D341Med (cell line): ENCODE measurements at places on chromosomes 3 and 15.
A peak's percentile ranks its signal among the peaks of the same experiment; 100 is the strongest.

DNA sequence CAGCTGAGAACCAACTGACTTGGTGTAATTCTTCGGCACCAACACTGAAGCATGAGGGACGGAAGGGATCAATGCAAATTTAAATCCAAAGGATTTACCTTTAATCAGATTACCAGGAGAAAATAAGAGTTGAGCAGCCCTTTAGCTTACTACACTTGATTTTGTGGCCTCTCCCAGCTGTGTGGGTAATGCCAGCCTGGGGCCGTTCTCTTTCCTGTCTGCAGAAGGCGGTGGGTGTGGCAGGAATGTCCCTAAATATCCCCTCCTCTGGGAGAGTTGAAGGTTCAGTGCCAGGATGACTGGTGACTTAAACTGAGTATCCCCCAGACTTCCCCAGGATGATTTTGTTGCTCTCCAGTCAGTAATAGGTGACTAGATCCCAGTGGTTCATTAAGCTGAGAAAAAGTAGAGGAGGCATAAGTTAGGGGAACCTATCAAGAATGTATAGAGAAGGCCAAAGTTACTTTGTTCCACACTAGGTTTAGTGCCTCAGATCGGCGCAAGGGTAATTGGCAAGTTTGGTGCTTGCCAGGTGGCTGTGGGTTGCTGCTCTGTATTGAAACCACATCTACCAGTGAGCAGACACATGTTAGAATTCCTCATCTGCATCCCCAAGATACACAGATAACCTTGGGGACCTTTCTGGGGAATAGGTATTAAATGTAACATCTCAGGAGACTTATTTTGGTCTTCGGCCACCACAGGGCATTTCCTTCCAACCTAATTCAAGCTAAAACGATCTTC, 23.1 kb downstream of the MAPKBP1 start:
- DNase-seq = peak; percentile 82

GRCh38 chr3:149384911-149385321, 7.5 kb upstream of the TM4SF1 start:
- no peak for DNase-seq

GRCh38 chr15:31239409-31239808, 87.2 kb upstream of the KLF13 start:
- DNase-seq = no peak

DNA sequence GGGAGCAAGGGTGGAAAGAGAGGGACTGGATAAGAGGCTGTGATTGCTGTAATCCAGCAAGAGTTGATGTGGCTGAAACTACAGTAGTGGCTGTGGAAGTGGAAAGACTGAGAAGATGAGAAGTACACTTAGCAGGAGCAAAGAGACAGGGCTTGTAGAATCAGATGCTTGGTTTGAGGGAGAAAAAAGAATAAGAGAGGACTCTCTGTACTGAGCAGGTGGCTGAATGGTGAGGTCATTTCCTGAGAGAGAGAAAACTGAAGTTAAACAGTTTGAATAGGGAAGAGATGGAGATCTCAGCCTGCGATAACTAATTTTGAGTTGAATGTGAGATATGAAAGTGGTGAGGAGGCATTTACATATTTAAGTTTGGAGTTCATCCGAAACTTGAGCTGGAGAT, 95.8 kb upstream of the SLC25A36 start:
- no peak for DNase-seq

DNA sequence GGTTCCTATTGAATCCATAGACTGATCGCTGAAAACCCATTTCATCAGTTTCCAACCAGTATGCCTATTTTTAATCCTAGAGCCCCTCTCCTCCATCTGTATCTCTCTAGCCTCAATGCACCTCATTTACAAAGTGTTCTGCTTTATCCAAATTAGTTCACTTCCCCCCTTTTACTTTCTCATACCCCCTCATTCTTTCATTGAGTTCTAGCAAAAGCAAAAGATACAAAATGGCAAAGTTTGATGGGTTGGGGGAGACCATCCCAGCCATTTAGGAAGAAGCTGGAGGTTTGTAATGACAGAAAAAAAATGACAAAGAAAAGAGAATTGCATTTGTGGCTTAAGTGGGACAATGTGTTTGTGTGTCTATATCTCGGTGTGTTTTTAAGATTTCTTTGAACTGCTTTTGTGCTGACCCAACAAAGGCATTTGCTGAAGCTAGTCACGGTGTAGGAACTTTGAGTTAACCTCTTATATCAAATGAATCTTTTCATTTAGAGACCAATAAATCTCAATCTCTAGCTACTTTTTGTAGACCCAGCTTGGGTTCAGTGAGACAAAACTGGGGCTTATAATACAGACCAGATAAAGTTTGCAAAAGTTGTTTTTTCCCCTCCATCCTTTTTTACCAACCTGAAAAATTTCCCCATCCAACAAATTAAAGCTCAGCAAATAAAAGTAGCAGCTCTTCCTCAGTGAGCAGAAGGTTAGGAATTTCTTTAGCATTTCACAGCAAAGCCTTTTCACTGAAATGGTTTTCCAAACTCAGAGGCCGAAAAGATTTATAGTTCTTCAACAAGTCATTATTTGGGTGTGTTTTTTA, 18.7 kb downstream of the NR2F2 start:
- no peak for DNase-seq

DNA sequence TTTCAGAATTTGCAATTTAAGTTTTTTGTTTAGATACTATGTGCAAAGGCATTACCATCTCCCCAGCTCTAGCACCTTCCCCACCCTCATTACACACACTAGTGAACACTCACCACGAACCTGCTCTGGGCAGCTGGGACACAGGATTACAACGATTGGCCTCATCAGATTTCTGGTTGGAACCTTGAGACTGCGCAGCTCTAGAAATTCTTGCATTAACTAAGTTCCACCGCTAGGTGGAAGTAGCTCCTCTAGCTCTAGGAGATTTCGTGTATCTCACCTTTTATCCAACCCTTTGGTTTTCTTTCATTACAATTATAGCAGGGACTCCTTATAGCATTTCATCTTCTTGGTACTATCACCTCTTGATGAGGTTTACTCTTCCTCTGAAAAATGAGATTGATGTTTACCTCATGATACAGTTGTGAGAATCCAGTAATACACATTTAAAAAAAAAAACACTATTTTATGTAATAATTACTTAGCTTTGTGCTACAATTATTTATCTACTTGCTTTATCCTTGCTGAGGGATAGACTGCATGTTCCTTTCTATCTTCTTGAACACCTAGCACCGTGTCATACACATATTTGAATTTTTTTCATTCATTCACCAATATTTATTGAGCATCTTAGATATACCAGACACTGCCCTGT, 28.7 kb upstream of the PLOD2 start:
- peak; percentile 66 for DNase-seq

- DNase-seq = no peak
Measured at GRCh38 chr3:133023362-133023761, 14.8 kb upstream of the TMEM108 start.

DNA sequence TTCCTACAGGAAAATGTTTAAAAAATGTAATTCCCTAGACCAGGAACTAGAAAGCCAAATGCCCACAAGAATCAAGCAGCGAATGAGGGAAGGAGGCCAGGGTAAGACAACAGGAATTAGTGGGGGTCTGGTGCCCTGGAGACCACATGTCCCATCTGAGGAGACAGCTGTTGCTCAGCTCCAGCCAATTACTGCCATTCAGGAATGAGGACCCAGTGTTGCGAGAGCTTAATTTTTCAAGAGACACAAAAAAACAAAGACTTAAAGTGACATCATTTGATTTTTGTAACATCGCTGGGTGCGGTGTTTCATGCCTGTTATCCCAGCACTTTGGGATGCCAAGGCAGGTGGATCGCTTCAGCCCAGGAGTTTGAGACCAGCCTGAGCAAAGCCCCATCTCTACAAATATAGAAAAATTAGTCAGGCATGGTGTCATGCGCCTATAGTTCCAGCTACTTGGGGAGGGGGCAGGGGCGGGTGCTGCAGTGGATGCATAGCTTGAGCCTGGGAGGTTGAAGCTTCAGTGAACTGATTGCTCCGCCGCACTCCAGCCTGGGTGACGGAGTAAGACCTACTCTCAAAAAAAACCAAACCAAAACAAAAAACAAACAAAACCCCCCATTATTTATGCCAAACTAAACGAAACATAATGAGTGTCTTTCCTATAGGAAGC, 52.8 kb upstream of the LRIG1 start:
- DNase-seq = no peak

DNA sequence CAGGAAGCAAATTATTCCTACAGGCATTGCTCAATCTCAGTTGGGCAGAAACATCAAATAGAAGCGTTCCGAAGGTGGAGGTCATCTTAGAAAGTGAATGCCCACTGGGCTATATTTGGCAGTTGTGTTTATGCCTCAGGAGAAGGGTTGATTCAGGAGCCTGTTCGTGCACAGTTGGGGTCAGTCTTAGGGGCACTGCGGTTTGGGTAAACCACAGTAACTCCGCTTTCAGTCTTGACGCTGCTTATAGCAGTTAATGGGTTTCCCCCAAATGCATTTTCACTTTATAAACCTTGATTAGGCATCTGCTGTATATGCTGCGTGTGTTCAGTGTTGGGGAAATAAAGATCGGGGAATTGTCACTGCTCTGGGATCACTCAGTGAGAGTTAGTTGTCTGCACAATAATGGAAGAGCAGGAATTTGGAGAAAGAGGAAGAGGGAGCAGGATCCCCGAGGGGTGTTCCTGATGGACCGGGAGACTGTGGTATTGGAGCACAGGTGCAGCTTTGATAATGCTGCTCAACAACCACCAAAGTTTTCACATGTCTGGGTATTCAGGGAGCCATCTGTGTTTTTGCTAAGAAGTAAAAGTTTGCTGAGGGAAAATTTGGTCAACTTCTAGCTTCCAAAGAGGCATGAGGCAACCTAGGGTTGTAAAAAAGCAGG, 124.3 kb upstream of the EIF1B start:
- no peak for DNase-seq

DNA sequence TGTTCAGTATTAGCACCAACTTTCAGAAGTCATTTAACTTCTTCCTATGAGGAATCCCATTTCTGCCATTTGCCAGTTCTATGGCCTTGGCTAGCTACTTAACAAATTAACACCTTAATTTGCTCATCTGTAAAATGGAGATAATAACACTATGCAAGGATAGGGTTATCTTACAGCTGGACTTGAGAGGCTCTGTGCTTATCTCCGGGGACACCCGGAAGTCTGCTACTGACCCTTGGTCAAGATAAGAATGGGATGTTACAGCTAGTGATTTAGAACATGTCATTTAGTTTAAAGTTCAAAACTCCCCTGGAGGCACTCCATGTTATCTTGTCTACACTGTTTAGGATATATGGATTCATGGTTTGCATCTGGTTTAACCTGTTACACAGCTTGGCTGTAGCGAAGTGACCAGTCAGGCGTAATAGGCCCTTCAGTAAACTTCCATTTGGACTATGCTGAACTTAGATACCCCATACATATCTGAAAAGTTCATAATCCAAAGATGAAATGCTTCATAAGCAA, 156.0 kb upstream of the CD96 start:
- no peak for DNase-seq

GRCh38 chr3:42189001-42189460, 77.0 kb downstream of the CCK start:
- no peak for DNase-seq

DNA sequence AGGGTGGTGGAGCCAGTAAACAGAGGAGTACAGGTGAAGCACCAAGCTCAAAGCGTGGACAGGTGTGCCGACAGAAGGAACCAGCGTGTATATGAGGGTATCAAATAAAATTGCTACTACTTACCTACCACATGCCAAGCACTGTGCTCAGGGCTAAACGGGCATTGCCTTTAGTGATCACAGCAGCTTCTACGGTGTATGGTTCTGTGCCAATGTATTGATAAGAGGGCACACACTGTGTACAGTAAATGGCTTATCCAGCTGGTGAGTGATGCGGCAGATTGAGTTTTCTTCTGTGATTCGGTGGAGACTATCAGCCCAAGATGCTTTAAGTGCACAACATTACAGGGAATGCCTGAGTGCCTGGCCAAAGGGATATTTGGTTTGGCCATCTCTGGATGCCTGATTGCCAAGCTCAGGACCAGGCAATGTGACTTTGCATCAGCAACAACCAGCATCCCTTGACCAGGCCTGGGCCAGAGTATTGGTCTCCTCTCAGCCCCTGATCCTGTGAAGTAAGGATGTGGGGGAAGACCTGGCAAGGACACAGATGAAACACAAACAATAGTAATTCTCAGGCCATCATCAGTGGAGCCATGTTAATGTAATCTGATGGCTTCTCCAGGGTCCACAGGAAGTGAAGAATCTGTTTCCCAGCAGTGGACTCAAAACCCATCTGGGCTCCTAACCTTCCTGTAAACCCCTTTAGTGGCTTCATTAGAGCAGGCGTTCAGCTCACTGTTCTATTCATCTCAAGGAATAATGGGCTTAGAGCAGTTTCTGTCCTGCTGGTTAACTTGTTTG, 14.1 kb downstream of the STARD5 start:
- DNase-seq = no peak

GRCh38 chr3:130743354-130743753, 3.3 kb downstream of the PIK3R4 start:
- no peak for DNase-seq

GRCh38 chr15:38216763-38217162, 35.9 kb upstream of the SPRED1 start:
- no peak for DNase-seq

GRCh38 chr15:70545526-70545925, 217.8 kb downstream of the UACA start:
- DNase-seq = peak; percentile 1

- DNase-seq = no peak
Measured at GRCh38 chr3:175670557-175670956, 811.4 kb downstream of the NAALADL2 start.

DNA sequence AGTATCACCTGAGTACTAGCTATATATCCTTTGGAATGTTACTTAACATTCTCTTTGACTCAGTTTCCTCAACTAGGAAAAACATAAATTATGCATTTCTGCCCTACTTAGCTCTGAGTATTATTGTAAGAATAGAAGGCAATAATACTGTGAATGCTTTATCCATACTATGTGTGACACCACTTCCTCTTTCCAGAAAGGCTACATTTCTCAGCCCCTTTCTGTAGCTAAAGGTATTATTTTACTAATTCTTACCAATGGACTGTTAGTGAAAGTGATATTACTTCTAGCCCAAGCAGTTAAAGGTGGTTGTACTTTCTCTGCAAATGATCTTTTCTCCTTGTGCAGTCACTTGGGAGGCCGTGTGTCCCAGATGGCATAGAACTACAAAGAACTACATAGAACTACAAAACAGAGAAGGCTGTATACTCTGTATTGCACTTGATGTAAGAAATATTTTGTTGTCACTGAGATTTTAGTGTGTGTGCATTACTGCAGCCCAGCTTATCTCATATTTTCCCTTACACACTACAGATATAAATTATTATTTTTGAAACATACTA, 35.1 kb downstream of the MYH15 start:
- no peak for DNase-seq

DNA sequence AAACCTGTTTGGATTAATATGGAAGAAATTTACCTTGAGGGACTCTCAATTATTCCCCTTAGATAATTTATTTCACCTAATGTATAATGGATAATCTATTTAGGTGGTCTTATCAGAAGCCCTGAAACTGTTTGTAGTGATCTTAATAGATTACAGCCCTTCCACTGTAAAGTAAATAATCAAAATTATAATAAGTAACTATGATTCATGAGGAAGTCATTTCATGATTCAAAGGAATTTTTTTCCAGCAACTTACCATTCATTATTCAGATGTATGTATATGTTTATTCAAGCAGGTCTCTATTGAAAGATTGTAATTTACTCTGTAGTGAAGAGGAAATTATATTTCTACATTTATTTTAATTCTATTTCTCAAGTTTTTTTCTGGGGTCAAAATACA, 250.6 kb upstream of the ROBO1 start:
- no peak for DNase-seq
